Activated T-cell treated with anti-CD3 and anti-CD28 coated beads for 4 hours (primary cell): ENCODE measurements at places on chromosomes 7 and 10.

DNA sequence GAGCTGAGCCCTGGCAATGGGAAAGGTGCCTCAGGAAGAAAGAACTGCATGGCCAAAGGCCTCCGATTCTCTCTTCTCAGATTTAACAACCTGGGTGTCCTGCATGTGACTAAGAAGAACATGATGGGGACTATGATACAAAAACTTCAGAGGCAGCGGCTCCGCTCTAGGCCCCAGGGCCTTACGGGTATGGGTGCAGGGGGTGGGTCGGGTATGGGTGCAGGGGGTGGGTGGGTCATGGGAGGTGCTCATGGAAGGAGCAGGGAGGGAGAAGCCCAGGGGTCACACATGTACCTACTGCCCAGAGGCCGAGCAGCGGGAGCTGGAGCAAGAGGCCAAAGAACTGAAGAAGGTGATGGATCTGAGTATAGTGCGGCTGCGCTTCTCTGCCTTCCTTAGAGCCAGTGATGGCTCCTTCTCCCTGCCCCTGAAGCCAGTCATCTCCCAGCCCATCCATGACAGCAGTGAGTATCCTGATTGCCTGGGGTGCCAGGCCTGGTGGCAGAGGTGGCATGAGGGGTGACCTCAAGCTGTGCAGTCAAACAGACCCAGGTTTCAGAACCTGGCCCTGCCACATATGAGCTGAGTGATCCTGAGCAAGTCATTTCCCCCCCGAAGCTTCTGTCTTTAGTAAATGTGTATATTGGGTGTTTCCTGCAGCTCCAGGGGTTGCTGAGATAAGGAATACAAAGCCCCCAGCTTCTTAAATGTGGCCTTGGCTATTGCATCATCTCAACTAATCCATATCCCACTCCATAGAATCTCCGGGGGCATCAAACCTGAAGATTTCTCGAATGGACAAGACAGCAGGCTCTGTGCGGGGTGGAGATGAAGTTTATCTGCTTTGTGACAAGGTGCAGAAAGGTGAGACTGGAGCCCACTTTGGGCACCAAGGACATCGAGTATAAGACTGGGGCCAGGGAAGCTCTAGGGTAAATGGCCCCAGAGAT lies 2.0 kb downstream of the NFKB2 start:
- no peak for DNase-seq

- DNase-seq = no peak
Measured at GRCh38 chr7:112556633-112557032, 75.8 kb downstream of the LSMEM1 start.

- DNase-seq = no peak
Measured at GRCh38 chr7:14579971-14580370, 322.6 kb downstream of the DGKB start.

GRCh38 chr10:23917251-23917840 lies 291.6 kb upstream of the KIAA1217 start:
- no peak for DNase-seq

- no peak for DNase-seq
Measured at GRCh38 chr10:103715430-103715829, 139.9 kb downstream of the SH3PXD2A start.

GRCh38 chr10:34134602-34135001 lies 680.5 kb downstream of the PARD3 start:
- DNase-seq = no peak

DNA sequence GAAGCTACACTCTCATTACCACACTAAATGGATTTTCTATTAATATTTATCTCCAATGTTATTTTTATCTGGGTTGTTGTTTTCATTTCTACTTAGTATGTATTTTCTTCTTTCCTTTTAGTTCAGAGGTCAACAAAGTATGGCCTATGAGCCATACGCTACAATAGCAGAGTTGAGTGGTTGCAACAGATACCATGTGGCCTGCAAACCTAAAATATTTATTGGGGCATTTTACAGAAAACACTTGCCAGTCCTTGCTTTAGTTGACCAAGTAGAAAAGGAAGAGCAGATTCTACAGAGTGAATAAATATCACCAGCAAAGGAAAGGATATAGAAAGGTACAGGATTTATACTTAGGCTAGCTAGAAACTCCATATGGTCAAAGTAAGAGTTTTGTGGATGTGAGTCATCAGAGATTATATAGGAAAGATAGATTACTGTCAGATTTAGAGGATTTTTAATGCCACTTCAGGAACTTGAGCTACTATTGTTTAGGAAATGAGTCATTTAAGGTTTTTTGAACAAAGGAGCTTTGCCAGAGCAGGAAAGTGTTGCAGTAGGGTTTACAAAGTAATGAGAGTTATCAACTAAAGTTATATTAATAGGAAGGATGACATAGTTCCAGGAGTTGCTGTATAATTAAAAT lies 323.3 kb upstream of the KAT6B start:
- no peak for DNase-seq

- DNase-seq = no peak
Measured at GRCh38 chr10:32980242-32980557, 22.2 kb upstream of the ITGB1 start.

GRCh38 chr10:21184216-21184615 lies 287.1 kb upstream of the NEBL start:
- DNase-seq = no peak

DNA sequence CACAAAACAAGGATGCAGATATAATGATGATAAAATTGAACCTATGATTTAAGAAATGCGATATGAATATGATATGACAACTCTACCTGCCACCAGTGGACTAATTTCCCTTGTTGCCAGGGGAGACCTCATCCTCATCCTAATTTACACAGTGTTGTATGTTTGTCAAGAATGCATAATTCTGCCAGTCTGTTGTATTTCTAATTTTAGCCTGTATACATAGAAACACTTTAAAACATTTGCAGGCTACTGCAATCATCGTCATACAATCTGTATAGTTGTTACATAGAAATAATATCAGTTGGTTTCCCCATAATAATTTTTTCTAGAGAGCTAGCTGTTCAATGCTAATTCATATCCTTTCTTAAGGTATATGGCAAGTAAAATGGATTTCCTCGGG lies 274.2 kb downstream of the DPP6 start:
- DNase-seq = no peak

DNA sequence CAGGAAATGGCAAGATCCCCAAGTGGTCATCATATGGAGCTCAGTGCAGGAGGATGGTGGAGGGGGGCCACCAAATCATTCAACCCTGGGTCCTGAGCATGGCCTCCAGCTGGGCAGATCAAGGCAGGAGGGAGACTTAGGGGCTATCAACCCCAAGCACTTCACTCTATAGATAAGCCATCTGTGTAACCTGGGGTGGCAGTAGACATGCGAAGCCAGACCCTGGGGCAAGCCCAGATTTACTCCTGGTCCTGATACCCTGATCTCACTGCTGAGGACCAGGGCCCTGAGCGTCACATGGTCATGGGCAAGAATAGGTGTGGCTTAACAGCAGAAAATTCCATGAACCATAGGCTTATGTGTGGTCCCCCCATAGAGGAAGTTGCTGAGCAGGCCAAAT lies 173.0 kb upstream of the ADCY1 start:
- DNase-seq = no peak

DNA sequence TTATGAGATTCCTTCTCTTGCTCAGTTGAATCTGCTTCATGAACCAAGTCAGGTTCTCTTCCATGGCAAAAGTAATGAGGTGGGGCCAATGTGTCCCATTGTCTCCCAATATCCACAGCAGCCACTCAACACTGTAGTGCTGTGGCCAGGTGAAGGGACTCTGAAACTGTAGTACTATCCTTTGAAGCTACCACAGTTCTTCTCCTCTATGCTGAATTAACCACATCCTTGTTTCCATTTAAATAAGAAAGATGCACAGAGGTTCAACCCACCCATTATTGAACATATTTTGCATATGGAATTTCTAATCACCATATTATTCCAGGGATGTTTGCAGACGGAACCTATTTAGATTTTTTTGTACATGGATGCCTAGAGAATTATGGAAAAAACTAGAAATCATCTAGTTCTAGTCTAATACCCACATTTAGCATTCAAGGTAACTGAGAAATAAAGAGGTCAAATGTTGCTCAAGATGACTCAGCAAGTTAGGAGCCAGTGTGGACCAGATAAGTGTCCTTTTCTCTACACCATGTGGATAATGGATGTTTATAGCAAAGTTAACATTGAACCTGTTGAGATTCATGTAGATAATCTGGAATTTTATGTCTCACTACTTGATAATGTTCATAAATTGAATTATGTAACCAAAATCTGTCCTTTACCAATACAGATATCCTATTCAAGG lies 64.5 kb downstream of the LRRTM3 start:
- DNase-seq = no peak

DNA sequence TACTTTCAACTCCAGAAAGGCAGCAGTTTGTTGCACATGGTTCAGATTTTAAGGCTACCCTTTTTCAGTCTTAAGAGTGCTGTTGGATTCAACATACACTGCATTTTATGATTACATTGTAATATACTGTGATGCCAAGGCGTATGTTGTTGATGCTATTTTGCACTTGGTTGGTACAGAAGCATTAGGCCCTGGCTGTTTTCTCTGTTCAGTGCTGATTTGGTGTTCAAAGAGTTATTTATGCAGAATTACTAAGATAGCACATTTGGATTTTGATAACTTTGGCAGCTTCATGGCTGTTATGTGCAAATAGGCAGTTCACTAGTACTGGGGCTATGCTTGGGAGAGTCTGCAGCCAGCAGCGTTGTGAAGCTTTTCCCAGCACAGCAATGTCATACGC lies 7.8 kb downstream of the GPR158 start:
- no peak for DNase-seq

DNA sequence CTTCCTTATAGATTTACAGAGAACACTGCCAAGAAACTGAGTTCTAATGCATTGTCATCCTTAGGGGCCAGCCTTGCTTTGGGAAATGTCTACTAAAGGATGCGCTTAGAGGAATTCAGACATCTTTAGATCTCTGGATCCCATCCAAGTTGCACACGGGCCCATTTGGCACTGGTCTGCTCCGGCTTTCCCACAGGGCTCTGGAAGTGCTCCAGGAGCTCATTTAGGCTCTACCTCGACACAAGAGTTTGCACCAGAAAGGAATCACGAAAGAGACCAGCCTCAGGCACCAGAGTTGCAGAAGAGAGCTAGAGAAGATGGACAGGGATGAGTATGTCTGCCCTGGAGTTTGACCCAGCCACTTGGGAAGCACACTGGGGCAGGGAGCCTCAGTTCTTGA lies 150.1 kb upstream of the TMEM72 start:
- no peak for DNase-seq

GRCh38 chr10:24239289-24240040 lies 30.5 kb downstream of the KIAA1217 start:
- no peak for DNase-seq

DNA sequence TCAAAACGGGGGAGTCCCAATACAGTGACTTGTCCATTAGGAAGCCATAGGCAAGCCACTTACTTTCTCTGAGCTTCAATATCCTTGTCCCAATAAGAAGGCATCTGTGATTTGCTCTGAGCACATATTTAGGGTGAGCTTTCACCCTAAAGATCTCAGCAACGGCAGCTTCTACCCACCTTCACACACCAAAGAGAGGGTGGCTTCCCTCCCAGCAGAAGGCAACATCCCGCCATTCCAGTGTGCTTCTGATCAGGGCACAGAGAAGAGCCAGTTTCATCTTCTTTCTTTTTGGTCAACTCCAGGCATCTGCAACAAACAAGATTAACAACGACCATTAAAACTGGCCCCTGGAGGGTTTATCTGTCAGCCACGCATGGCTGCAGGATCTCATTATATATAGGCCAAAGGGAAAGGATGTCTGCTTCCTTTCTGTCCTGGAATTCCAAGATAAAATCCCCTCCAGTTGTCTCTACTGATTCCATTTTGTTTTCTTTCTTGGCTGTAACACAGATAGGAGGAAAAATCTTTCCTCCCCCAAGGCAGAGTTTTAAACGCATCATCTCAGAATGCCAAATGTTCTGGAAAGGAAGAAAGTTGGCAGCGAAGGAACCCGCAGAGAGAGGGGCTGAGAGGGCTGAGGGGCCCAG lies 491 bp upstream of the SH2D4B start:
- DNase-seq = no peak

GRCh38 chr7:5422396-5423305 lies 983 bp downstream of the TNRC18 start:
- no peak for DNase-seq
